Adipocyte (in vitro differentiated cells): ENCODE measurements at places on chromosomes 11 and 22.

DNA sequence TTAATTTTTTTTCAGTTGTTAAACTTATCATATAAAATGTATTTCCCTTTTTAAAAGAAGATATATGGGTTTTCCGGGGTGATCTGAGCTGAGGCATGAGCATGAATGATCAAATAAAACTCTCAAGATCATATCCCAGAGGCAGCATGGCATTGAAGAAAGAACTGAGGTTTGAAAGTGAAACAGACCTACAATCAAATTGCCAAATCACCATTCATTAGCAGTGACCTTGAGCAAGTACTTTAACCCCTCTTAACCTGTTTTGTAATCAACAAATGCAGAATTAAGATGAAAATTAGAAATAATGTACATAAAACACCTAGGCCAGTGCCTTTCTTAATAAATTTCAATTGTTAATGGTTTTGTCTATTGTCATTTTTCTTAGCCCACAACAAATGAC lies 116.0 kb downstream of the RBFOX2 start:
- DNase-seq = peak; percentile 43

DNA sequence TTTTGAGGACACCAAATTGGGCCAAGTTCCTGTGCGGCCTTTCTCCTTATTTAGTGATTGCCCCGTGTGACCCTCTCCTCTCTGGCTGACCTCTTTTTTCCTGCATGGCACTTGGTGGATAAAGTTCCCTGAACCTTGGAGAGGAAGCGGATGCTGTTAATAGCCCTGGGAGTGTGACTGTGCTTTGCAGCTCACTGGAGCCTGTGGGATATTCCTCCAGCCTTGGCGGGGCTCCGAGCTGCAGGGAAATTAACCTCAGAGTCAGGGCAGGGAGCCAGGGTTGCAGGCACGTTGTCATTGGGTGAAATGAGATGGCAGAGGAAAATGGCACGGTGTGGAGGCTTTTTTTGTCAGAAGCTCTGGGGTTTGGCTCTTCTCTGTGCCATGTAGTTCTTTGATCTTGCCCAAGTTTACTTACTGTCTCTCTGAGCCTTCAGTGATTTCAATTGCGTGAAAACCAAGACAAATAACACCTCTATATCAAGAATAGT lies 965 bp downstream of the OR9Q1 start:
- no peak for DNase-seq

- DNase-seq = no peak
Observed at GRCh38 chr22:50527921-50528681, 1.7 kb downstream of the TYMP start.

DNA sequence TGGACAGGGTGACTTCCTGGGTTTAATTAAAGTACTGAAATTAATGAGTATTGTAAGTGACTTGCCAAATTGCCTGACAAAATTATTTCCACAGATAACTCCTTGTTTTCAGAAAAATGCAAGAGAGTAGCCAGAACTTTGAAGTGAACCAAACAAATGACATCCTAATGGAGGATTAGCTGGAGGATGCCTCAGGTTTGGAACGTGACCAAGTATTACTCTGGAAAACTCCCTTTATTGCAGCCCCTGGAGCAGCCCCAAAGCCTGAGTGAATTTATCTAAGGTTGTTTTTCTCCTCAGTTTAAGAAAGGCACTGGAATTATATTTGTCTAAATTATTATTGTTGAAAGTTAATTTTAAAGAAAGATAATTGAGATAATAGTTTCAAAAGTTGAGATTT lies 343.6 kb upstream of the MTNR1B start:
- DNase-seq = no peak

- no peak for DNase-seq
Observed at GRCh38 chr22:50311606-50312351, 4.3 kb upstream of the PLXNB2 start.

GRCh38 chr11:1351278-1351937 lies 38.3 kb upstream of the BRSK2 start:
- no peak for DNase-seq

DNA sequence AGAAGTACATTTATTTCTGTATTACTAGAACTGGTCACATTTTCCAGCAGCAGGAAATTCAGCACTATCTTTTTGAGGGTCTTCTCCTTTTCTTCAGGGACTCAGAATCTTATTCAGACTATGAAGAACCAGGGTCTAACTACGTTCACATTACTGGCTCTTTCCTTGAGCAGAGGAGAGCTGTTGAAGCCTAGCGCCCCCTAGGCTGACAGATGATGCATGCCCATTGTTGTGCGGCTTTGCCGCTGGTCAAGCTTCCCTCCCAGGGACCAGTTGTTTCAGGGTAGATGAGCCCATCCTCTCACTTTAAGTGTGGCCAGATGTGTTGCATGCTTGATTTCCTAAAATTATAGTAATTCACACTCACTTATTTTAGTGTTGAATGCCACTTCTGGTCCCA lies 168.2 kb upstream of the PDGFD start:
- no peak for DNase-seq

GRCh38 chr11:134273317-134273712 lies 2.9 kb upstream of the GLB1L3 start:
- DNase-seq = no peak

DNA sequence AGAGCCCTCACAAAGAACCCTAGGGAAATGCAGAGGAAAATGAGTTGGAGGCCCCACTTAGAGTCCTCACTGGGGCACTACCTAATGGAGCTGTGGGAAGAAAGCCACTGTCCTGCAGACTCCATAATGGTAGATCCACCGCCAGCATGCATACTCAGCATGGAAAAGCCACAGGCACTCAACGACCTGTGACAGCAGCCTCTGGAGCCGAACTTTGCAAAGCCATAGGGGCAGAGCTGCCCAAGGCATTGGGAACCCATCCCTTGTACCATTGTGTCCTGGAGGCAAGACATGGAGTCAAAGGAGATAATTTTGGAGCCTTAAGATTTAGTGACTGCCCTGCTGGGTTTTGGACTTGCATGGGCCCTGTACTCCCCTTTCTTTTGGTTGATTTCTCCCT lies 18.8 kb downstream of the BBOX1 start:
- no peak for DNase-seq

- no peak for DNase-seq
Observed at GRCh38 chr11:35281169-35281688, 138.1 kb downstream of the SLC1A2 start.

GRCh38 chr11:130555251-130555841 lies 106.9 kb downstream of the ADAMTS15 start:
- DNase-seq = no peak

DNA sequence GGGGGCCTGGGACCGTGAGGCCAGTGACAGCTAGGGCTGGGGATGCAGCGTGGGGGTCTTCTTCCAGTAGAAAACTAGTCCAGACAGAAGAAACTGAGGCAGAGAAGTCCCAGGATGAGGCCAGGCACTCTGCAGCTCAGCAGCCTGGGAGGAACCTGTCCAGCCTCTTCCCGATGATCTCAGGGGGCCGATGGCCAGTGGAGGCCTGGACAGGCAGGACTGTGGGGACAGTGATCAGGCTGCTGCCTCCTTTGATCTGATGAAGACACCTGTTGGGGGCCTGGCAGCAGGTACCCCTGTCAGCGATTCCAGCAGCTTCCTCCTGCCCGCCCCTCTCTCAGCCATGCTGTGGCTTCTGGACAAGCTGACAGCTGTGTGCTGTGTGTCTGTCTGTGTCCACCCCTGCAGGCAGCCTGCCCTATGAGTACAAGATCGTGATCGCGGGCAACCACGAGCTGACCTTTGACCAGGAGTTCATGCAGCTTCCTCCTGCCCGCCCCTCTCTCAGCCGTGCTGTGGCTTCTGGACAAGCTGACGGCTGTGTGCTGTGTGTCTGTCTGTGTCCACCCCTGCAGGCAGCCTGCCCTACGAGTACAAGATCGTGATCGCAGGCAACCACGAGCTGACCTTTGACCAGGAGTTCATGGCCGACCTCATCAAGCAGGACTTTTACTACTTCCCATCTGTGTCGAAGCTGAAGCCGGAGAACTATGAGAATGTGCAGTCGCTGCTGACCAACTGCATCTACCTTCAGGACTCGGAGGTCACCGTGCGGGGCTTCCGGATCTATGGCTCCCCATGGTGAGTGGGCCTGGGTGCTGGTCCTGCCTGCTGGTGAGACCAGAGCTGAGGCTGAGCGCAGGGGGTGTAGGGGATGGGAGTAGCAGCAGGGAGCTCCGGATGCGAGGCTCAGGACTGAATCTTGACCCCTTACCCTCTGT lies 62.6 kb downstream of the MPPED1 start:
- no peak for DNase-seq

GRCh38 chr11:116379185-116379828 lies 393.5 kb downstream of the BUD13 start:
- DNase-seq = peak; percentile 16

GRCh38 chr11:17558916-17559315 lies 11.9 kb downstream of the OTOG start:
- DNase-seq = no peak

- peak; percentile 12 for DNase-seq
Observed at GRCh38 chr22:37079668-37080171, 28.2 kb downstream of the KCTD17 start.

DNA sequence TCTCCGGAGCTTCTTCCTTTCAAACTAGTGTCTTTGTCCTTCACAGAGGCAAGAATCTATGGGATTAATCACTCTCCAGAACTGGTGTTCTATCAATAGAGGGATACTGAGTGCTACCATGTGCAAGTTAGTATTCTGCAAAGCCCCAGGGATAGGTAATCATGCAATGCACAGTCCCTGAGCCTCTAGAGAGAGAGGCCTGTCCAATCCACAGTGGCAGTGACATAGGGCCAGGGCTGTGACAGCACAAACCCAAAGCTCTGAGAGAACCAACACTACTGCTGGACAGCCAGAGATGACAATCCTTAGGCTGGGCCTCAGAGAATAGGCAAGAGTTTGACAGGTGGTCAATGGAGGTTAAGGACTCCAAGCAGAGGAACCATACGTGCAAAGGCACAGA lies 66.8 kb upstream of the USP47 start:
- DNase-seq = no peak

DNA sequence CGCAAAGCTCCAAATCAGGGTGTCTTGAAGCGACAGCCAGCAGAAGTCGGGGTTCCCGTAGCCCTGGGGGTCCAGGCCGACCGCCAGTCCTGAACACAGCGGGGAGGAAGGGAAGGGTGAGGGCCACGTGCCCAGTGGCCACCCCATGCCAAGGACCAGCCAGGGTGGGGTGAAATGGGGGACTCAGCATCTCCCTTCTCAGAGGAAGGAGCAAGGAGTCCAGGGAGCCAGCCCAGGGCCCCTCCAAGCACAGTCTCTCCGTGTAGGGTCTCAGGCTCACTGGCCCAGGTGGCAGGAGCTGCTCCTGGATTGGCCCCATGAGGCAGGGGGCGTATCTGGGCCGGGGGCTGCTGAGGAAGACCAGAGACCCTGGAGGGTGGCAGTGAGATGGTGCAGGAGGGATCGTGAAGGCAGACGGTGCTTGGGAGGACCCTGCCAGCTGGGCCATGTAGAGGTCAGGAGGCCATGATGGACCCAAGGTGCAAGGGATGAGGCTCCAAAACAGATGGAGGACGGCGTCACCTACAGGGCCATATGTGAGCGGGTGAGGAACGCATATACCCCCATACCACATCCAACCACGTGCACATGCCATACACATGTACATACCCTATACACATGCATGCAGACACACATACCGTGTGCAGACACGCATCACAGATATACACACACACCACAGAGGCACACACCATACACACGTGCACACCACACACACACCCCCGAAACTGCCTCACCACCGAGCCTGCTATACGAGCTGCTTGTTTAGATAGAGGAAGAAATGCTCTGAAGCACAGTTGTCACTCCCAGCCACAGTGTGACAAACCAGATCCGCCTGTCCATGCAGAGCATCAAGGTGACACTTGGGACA lies 34.4 kb downstream of the TRMU start:
- no peak for DNase-seq

GRCh38 chr11:7449211-7449840 lies 36.0 kb upstream of the OLFML1 start:
- DNase-seq = no peak

- peak; percentile 69 for DNase-seq
Observed at GRCh38 chr11:9753021-9753420, 89.1 kb downstream of the SWAP70 start.

- no peak for DNase-seq
Observed at GRCh38 chr11:99519095-99519494, 498.3 kb downstream of the CNTN5 start.

GRCh38 chr11:38282718-38283117 lies 1684.7 kb upstream of the RAG2 start:
- peak; percentile 1 for DNase-seq
